Naive B cell (primary cell): ENCODE measurements at places on chromosomes 6 and 20. TPM values are rescaled to one million over a fixed set of nuclear protein-coding genes. Genes with fewer than 3 reads are reported as not detected.

Gene ULBP1
- not detected for polyA plus RNA-seq

Gene HTR1E
- not detected for polyA plus RNA-seq

Gene POU5F1
- not detected for polyA plus RNA-seq

Gene BHLHE23
- polyA plus RNA-seq, result not detected

Gene KCNB1
- not detected for polyA plus RNA-seq
